Activated naive CD4-positive, alpha-beta T cell treated with anti-CD3 and anti-CD28 coated beads, Interleukin-2, amount 50 U/mL, for 16 hours (primary cell): ENCODE measurements at places on chromosomes 4 and X.

DNA sequence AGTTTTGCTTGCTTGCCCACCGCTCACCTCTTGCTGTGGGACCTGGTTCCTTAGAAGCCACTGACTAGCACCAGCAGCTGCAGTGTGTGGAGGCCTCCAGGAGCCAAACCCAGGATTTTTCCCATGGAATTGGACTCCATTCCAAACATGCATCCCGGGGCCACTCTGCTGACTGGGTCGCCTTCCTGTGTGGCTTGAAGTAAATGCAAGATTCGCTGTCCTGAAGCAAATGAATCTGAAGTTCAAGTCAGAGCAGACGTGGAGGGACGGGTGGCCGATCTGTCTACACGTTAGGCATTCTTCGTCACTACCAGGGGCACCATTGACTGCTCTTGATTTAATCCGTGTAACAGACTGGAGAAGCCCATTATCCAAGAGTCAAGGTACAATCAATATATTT is 109.0 kb downstream of the SHOX start:
- no peak for DNase-seq

DNA sequence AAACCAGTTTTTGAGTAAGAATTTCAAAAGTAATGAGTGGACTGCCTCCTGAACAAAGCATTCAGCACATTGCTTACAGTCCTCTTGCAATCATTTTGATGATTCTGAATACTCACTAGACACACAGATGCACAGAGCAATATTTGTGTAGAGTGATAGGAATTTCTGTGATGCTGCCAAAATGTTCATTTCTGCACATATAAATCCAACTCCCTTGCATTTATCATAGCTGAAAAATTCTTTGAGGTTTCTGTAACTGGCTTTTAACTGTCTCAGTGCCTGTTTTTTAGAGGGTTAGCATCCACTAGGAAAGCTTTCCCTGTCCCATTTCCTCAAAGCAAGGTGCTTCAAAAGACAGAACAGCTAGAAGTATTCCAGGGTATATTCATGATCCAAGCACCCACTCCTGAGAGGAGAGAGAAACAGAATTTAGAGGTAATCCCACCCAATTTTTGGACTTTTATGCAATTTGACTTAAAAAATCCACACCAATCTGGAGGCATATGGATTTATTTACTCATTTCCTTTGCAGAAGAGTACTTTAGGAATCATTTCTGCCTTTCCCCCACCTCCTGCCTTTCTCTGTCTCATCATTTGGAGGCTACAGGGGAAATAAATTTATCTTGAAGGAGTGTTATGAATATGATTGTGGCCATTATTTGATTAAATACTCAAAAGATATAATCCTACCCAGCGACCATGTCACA is 234.5 kb upstream of the SLIT2 start:
- no peak for DNase-seq

DNA sequence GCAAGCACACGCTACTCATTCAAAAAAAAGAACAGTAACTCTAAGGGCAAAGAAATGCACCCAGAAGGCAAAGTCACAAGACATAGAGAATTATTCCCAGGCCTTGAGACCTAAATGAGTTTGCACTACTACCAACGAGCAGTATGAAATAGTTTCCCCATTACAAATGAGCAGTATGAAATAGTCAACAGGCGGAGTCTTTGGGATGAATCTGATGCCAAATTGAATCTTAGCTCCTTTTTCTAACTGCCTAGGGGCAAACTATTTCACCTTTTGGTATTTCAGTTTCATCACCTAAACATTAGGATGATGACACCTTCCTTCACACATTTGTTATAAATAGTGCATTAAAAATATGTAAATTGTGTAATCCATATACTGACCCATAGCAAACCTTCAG is 213.0 kb upstream of the FAT4 start:
- no peak for DNase-seq

DNA sequence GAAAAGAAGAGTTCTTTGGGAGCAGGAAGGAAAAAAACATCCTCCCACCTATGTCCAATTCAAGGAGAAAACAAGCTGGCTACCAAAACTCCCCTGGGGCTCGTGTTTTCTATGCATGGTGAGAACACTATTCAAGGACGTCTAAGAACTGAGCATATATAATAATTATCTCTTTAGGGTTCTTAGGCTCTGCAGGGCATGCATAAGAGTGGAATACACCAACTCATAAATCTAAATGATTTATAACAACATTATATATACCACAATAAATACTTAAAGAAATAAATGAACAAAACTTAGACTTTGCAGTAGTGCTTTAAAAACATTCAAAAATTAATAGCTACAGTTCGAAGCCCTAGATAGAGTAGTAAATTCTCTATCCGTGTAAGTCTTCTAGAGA is 19.5 kb upstream of the TMEM154 start:
- DNase-seq, result no peak

DNA sequence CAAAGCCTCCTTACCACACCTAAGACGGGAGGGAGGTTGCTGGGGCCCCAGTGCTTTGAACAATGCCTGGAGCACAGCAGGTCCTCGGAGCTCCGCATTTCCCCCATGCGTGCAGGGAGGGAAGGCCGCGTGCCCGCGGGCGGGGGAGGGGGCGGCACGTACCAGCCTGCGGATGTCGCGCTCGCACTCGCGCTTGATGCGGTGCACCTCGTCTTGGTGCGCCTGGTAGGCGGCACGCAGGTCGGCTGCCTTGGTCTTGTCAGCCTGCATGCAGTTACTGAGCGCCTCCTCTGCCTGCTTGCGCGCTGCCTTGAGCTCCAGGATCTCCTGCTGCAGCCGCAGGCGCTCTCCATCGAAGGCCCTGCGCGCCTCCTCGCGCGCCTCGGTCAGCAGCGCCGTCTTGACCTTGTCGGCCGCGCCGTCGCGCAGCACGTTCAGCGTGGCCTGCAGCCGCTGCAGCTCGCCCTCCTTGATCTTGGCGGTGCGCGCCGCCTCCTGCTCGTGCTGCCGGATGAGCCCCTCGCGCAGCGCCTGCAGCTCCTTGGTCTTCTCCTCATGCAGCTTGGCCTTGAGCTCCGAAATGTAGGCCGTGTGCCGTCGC is 87.2 kb upstream of the C4orf50 start:
- no peak for DNase-seq

DNA sequence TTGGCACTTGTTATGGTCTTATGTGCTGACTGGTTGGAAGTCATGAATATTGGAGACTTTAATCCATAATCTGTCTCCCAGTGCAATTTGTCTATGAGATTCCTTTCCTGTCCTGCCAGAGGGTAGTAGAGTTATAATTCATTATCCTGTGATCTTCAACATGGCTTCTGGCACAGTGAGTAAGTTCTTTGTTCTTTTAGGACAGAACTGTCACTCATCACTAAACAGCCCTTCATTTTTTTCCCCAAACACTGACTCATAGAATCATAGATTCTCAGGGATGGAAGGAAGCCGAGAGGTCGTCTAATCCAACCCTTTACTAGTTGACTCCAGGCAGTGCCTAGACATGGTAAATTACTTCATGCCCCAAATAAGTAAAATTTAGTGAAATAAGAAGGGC is 78.4 kb downstream of the LUZP4 start:
- DNase-seq, result no peak
